ENCODE measurements at places on chromosomes 13 and 19.

DNA sequence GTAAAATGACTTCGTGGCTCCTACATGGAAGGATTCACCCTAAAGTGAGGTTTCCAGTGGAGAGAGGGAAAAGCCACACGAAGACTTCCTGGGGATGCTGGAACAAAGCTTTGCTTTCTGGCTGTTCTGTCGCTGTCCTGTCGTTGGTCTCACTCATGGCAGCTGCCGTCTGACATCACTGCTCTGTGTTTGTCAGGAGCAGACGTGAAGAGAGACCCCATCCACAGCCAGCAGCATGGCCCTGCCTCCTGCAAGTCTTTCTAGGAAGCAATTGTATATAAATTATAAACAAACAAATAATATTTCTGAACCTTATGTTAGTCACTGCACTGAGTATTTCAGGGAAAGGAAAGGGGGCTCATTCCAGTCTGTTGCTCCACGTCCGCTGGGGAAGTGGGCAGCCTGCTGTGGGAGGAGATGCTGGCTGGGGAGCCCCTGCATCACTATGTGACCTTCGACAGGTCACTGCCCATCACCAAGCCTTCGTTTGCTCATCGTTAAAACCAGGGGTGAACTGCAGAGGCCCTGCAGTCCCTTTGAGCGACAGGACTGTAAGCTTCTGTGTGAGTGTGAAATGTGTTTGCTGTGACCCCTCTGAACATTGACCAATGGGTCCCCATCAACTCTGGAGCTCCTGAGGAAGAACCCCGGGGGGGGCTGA, 151.0 kb downstream of the DCT start:
- DNase-seq = no peak

GRCh38 chr19:48330012-48330681, 4.8 kb downstream of the EMP3 start:
- peak; percentile 88 for DNase-seq

DNA sequence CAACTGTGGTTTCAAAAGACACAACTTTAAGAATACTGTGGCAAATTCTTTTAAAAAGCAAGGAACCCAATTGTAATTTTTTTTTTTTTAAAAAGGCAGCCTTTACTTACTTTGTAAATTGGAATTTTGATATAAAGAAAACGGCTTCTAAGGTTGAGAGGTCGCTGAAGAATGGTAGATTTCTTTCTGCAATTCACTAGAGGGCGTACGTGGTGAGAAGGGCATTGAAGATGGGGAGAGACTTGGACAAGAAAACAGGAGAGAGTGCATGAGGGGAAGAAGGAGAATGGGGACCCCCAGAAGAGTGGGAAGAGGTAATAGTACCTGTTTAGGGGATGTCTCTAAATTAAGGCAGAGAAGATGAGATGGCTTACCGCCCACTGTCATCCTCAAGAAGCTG, 33.5 kb upstream of the PABPC3 start:
- no peak for DNase-seq

- no peak for DNase-seq
These were observed 26.9 kb upstream of the CPB2 start for GRCh38 chr13:46131705-46132104.

GRCh38 chr13:105502193-105502592, 1033.3 kb downstream of the EFNB2 start:
- DNase-seq = no peak

DNA sequence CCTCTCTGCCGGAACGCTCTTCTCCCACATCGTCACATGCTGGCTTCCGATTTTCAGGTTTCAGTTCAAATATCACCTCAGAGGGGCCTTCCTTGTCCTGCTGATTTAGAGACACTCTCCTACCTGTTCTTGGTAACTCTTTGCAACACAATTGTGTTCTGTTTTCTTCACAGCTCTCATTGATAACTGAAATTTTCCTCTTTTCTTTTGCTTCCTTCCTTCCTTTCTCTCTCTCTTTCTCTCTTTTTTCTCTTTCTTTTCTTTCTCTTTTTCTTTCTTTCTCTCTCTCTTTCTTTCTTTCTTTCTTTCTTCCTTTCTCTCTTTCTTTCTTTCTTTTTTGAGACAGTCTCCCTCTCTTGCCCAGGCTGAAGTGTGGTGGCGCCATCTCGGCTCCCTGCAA, 12.0 kb upstream of the LRRC4B start:
- DNase-seq = no peak

DNA sequence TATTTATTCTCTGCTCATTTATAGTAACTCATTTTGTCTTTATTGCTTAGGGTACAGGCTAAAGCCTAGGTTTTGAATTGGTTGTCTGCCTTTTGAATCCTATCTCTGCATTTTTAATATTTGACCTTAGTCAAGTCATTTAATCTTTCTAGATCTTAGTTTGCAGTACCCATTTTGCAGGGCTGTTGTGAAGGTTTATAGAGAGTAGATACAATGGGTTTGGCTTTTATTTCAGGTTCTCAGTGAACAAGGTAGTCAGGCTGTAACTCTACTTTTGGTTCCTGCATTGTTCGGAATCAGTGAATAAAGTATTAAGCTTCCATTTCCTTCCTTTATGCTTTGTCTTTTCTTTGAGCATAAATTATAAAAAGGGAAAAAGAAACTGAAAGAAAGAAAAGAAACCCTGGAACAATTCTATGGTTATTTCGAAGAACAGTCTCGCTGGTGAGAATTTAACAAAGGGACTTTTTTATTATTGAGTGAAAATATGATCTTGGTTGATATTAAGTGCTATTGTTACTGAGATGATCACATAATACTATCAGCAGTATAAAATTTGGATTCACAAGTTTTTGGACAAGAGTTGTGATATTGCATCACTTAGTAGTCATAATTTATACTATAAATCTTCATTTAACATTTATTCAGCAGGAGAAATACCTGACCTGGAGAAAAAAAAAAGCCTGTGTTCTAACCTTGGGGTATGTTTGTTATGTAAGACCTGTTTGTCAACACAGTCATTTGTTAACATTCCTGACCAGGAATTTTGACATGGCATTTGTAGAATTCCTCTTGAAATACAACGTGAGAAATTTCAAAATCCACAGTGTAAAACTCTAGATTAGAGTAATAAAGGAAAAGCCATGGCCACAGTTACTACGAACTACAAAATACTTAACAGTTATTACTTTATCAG, 91.3 kb downstream of the ZMYM2 start:
- DNase-seq = no peak

GRCh38 chr19:29678484-29679106, 13.3 kb downstream of the PLEKHF1 start:
- DNase-seq = no peak

DNA sequence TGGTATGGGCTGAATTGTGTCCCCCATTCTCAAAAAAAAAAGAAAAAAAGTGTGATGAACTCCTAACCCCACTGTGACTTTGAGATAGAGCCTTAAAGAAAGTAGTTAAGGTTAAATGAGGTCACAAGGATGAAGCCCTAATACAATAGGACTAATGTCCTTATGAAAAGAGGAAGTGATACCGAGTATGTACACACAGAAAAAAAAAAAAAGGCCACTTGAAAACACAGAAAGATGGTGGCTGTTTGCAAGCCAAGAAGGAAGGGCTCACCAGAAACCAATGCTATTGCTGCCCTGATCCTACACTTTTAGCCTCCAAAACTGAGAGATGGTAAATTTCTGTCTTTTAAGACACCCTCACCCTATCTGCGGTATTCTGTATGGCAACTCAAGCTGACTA, 955.6 kb downstream of the PCDH17 start:
- no peak for DNase-seq

DNA sequence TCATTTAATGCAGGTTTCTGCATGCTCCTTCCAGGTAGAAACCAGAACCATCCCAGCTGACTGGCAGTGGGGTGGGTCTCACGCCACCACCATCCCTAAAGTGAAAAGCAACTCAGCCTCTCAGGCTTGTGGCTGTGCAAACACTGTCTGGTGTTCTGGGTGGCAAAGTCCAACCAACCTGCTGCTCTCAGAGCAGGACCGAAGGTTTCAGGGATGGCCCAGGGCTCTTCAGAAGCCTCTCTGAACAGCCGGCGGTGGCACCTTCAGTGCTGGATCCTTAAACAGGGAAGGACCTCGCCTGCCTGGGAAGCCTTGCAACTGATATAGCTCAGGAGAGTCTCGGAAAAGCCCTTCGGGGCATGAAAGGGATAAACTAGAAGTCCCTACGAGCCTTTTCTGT, 100.8 kb downstream of the COL4A1 start:
- DNase-seq = no peak

DNA sequence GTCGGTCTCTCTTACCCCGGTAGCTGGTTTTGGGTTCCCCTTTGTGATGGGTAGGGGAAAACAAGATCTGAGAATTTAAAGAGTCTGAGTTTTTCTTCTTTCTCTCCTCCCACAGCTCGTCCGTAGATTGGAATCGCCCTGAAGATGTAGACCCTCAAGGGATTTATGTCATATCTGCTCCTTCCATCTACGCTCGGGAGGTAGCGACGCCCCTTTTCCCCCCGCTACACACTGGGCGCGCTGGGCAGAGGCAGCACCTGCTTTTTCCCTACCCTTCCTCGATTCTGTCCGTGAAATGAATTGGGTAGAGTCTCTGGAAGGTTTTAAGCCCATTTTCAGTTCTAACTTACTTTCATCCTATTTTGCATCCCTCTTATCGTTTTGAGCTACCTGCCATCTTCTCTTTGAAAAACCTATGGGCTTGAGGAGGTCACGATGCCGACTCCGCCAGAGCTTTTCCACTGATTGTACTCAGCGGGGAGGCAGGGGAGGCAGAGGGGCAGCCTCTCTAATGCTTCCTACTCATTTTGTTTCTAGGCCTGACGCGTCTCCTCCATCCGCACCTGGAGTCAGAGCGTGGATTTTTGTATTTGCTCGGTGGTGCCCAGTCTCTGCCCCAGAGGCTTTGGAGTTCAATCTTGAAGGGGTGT, 7.1 kb upstream of the SELENOV start:
- DNase-seq = no peak

- no peak for DNase-seq
These were observed 7.9 kb upstream of the PVR start for GRCh38 chr19:44635581-44636438.

DNA sequence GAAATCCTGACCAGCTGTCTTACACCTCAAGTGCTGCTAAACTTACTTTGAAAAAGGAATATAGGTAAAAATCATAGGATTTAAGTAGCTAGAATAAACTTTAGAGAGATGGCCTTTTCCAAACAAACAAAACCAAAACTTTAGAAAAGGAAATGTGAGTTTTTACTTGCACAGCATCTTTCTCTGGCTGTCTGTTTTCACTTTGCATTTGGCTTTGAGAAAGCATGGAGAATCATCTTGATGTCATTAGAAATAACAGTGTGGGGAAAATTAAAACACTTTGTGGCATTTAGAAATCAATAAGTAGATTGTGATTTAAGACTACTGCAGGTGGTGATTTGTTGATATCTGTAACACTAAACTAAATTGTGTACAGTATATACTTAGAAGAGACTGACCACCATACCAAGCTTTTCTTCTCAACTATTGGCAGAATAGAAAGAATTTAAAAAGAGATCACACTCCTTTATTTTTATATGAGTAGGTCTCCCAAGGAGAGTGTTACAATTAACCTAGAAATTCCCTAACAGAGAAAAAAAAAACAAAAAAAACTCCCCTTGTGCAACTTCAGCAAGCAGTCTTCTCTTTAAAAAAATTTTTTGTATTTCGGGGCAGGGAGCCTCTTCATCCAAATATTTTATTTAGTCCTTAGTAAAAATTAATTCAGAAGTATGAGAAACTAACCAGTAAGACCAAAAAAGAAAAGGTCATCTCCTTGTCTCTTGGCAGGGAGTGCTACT, 6.1 kb downstream of the WDFY2 start:
- no peak for DNase-seq

DNA sequence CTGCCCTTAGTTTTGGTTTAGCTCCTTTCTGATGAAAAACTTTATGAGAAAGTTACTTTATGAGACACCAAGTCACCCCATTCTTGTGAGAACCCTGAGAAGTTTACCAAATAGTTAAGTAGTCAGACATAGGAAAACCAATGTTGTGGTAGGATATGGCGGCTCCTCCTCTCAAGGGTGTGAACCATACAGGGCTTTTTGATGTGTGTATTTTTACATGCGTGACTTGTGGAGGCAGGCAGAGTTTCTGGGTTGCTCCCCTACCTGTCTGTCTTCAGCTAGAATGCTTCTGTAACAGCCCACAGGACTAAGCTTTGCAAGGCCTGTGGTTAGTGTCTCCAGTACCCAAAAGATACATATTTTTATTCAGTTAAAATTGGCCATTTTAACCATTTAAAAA, 18.3 kb downstream of the UBAC2 start:
- DNase-seq = peak; percentile 84

DNA sequence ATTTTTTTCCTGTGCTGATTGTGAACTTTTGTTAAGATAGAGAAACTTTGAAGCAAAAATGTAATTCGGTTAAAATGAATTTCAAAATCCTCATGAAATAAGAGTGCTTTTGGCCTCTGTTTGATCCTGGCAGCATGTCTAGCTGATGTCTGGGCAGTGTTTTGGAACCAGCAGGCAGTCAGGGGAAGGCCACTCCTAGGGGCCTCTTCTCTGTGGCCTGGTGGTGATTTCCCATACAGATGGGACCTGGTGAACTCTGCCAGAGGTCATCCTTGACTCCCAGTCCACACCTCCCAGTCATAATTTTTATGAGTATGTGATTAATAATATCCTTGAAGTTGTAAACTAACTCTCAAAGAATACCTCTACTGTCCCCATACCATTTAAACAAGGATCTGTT, 226.6 kb downstream of the PCCA start:
- DNase-seq = no peak

GRCh38 chr13:95260031-95260525, 41.2 kb downstream of the ABCC4 start:
- no peak for DNase-seq

GRCh38 chr19:44848812-44849447, 2.8 kb downstream of the NECTIN2 start:
- no peak for DNase-seq

GRCh38 chr19:17075864-17076542, 426 bp downstream of the MYO9B start:
- peak; percentile 61 for DNase-seq

DNA sequence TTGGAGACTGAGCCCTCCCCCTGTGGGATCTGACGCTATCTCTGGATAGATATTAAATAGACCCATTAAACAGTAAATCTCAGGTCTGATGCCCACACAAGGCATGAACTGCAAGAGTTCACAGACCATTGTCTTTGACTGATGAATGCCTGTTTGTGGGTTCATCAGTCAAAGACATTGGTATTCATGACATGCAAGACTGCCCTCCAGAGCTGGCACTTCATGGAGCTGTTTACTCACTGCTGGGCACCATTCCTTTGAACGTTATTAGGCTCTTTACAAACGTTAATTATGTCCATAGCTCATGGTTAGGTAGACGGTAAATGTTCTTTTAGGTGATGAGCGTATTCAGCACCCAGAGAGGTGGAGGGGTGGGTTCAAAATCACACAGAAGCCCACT, 111.8 kb upstream of the PABPC3 start:
- no peak for DNase-seq

GRCh38 chr19:55014714-55015113, 23.4 kb downstream of the GP6 start:
- no peak for DNase-seq
